Colonic mucosa (tissue), 4 donors: ENCODE measurements at places on chromosomes 5 and 9. TPM values are rescaled to one million over a fixed set of nuclear protein-coding genes. Genes with fewer than 3 reads are reported as not detected.

GRCh38 chr9:95368377-95369160, 51.1 kb upstream of the FANCC start:
- peak; percentile 11 for DNase-seq

DNA sequence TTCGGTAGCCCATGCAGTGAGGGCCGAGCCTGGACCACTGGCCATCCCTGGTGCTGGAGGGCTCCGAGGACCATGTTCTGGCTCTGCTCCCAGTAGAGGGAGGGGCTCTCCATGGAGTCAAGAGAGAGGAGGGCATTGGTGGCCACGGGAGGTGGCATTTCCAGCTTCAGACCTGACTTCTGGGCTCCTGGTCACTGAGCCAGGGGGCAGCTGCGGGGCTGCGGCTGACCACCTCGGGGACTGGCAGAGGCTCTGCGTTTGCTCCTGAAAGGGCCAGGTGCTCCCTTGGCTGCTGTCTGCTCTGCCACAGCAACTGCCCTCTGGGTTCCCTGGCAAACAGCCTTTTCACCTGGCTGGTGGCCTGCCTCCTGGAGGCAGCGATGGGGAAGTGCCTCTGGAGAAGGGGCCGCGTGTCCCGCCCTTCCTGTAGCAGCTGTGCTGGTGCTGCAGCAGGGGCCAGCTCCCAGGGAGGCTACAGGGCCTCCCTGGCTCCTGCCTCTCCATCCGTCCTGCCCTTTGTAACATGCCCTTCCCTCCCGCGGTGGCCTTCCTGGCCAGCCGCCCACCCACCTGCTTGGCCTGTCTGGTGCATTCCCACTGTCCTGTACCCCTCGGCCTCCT, 144.6 kb downstream of the CACNA1B start:
- DNase-seq = no peak

MAMDC2 gene
- 2.3 TPM for total RNA-seq

- no peak for DNase-seq
Measured at GRCh38 chr9:129301941-129302340, 123.9 kb upstream of the IER5L start.

GRCh38 chr9:116901260-116901659, 214.2 kb downstream of the TRIM32 start:
- DNase-seq = no peak

- no peak for DNase-seq
Measured at GRCh38 chr5:68395302-68395701, 179.7 kb downstream of the PIK3R1 start.

PKD2L2 gene
- not detected for total RNA-seq

TLR4 gene
- 3.2 TPM for total RNA-seq

DNA sequence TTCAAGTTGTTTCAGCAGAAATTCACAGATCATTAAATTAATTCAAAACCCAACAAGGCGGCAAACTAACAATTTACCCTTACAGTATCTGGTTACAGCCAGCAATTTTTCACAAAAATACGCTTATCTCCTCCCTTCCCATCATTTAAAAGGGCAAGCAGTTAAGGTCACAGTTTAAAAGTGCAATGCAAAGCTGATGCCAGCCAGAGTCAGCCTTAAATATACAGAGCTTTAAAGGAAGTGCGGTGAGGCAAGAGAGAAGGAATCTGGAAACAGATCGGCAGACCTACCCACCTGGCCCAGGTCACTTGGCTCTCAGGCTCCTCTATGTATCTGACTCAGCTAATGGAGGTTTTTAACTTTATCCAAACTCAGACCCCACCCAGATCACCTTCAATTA, 31.0 kb downstream of the EPB41L4A start:
- DNase-seq = no peak

- no peak for DNase-seq
Measured at GRCh38 chr5:130955041-130955440, 210.0 kb downstream of the HINT1 start.

STK32A gene
- 0.10 TPM for total RNA-seq

EIF4E1B gene
- not detected for total RNA-seq

PARP8 gene
- total RNA-seq = 5.4 TPM

GRCh38 chr5:115838885-115839518, 2.4 kb downstream of the ATG12 start:
- DNase-seq = no peak

DNA sequence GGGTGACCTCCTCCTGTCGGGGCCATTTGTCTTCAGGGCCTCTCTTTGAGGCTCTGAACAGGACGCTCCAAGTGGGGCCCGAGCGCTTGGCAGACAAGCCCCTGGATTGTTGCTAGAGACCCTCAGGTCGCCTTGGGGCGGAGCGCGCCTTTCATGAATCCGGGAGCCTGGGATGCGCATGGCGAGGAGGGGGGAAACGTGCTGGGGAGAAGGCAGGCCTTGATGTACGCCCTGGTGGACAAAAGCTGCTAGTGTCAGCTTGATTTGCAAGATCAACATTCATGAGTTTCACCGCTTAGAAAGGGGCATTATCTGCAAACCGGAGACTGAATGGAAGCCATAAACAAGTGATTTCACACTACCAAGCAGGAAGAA, 226.3 kb downstream of the SMARCA2 start:
- DNase-seq = peak; percentile 22

DNA sequence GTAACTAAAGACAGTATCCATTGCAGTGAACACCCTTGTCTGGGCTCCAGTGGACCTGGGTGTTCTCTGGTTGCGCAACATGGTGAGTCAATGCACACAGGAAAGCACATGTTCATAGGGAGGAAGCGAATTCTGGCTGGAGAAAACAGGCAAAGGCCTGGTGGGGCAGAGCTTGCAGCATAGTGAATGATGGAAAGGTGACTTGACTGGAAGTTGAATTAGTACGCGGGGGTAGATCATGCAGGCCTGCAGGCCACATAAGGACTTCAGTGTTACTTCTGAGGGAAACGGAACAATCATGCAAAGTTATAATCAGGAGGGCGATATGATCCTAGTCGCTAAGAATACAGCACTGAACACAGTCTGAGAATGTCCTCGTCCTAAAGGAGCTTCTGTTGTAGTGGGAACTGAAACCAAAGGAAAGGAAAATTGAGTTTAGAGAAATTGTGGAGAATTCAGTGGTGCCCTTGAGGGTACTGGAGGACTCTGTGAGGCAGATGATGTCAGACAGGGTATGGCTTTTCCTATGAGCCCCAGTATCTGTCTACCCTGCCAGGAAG, 71.9 kb upstream of the RANBP3L start:
- peak; percentile 34 for DNase-seq

DNA sequence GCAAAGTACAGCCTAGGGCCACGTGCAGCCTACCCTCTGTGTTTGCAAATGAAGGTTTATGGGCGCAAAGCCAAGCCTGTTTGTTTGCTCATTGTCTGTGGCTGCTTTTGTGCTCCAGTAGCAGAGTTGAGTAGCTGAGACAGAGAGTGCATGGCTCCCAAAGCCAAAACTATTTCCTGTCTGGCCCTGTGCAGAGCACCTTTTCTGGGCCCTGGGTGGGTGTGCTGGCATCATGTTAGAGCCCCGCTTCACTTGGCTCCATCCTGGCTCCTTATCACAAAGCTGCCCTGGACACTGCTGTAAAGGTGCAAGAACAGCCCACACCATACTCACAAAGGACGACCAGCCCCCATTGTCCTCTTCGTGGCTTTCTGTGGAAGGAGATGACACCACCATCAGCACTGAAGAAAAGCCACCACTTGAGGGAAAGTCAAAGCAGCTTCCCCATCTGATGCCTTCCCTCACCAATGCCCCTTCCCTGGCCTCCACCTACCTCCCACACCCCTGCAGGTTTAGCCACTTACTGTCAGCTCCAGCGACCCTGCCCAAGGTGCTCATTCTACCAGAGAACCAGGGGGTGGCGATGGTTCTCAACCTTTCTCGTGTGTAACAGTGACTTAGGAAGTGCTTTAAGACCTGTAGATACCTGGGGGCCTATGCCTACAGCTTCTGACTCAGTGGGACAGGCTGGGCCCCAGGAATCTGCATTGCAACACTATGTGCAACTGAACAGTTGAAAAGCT, 23.4 kb downstream of the LCP2 start:
- DNase-seq = no peak

SLC46A2 gene
- not detected for total RNA-seq

GRCh38 chr5:66542711-66543110, 53.5 kb upstream of the MAST4 start:
- DNase-seq = no peak

DNA sequence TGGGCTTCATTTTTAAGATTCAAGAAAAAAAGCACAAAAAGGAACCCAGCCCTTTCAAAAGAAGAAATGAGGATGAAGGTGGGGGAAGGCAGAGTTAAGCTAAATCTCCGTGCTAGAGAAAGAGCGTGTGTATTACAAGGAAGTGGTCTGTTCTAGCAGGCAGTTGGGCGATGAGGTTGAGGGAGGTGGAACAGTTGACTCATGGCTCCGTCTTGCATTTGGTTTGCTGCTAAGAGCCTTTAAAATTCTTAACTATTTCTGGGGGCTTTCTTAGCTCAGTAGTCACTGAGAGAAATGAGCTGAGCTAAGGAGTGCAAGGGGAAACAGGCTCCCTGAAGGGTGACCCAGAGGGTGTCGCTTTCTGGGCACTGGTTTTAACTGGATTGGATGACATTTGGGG, 117.4 kb downstream of the GCNT1 start:
- DNase-seq = no peak

LCN15 gene
- total RNA-seq = 3.4 TPM

- no peak for DNase-seq
Measured at GRCh38 chr5:3518576-3518975, 77.1 kb upstream of the IRX1 start.

GRCh38 chr9:108698231-108698630, 157.6 kb downstream of the ACTL7B start:
- DNase-seq = no peak

- no peak for DNase-seq
Measured at GRCh38 chr5:15852217-15852616, 327.4 kb downstream of the MARCHF11 start.

DNA sequence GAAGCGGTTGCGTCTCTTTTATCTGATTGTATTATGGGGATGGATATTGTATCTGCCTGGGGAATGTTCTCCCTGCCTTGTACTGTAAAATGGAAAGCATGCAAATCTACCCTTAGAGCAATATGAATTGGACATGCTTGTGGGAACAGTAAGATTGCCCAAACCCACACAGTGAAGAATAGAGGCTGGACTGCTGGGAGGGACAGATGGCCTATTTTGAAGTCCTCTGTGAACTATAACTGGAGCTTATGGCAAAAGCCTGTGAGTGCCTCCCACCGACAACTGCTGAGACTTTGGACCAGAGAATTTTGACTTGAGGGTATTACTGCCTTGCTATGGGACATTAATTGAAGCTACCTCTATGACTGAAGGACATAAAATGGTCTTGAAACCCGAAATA, 168.9 kb downstream of the ERCC6L2 start:
- DNase-seq = no peak

NIM1K gene
- not detected for total RNA-seq

DNA sequence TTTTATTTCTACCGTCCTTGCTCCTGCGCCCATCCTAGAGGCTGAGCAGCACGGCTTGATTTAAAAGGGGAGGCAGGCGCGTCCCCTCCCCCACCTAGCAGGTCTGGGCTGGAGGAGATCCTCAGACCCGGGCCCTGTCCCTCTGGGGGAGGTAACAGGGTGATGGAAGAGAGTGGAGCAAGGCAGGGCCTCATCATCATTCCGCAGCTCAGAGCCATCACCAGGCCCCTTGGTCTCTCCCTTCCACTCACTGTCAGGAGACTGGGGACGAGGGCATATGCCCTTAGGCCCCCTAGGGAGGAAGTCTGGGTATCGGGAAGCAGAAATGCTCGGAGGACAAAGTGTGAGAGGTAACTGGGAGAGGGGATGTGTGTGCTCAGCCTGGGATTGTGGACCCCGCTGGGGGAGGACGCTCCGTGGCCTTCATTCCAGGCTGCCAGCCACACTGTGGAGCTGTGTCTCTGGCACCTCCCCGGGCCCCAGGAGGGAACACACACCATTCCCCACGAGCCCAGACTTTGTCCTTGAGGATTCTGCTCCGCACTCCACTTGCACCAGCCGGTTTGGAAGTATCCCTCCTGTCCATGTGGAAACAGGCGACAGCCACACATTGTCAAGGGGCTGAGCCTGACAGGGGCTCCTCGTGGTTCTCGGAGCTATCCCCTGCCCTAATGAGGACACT, 761 bp downstream of the REEP2 start:
- DNase-seq = no peak

GRCh38 chr9:75639971-75640610, 250.4 kb upstream of the PCSK5 start:
- DNase-seq = no peak

GRCh38 chr5:122350496-122350895, 38.5 kb downstream of the SNCAIP start:
- no peak for DNase-seq

- DNase-seq = no peak
Measured at GRCh38 chr5:77208507-77209163, 1.8 kb upstream of the PDE8B start.

DNA sequence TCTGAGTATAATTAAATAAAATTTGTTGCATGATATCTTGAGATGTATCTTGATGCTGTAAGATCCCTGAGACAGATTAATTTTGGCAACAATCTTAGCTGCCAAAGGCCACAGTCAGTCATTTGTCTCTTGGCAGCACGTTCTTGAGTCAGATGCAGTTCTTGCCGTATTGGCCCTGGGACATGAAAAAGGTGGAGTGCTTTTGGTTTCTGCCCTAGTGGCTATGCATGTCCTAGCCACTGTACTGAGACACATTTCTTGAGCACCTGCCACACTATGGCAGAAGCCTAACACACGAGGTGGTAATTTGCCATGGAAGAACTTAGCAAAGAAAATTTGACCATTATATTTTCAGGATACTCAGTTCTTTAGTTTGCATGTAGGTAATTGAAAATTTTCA, 45.0 kb upstream of the PHF2 start:
- no peak for DNase-seq

RASEF gene
- total RNA-seq = 38.9 TPM

GRCh38 chr5:103217101-103217500, 41.5 kb upstream of the MACIR start:
- no peak for DNase-seq

GRCh38 chr9:126661521-126662251, 48.0 kb downstream of the LMX1B start:
- no peak for DNase-seq
